ENCODE measurements at places on chromosomes 13 and 19. TPM values are rescaled to one million over a fixed set of nuclear protein-coding genes. Genes with fewer than 3 reads are reported as not detected.

- H3K27me3 ChIP-seq: no peaks in the 10 kb centered on the region
- no peak for DNase-seq
- H3K27ac ChIP-seq: peak within 1 kb of the TSS; percentile 78
- H3K4me1 ChIP-seq: no peaks in the 10 kb centered on the region
- H3K4me3 ChIP-seq: peak within 1 kb of the TSS; percentile 61
- H3K36me3 ChIP-seq: no peaks in the 10 kb centered on the region
These were observed at the start of gene SPINT2 for GRCh38 chr19:38264486-38265212. Gene SPINT2, plus strand, starts transcription at chr19:38264573. Its CDS starts 320 bp downstream, at chr19:38264893.

Gene WDR88
- not detected for total RNA-seq

GRCh38 chr13:23822252-23822824 lies 66.9 kb downstream of the MIPEP start:
- no peaks in the 10 kb centered on the region for H3K27me3 ChIP-seq
- H3K36me3 ChIP-seq: no peaks in the 10 kb centered on the region

DNA sequence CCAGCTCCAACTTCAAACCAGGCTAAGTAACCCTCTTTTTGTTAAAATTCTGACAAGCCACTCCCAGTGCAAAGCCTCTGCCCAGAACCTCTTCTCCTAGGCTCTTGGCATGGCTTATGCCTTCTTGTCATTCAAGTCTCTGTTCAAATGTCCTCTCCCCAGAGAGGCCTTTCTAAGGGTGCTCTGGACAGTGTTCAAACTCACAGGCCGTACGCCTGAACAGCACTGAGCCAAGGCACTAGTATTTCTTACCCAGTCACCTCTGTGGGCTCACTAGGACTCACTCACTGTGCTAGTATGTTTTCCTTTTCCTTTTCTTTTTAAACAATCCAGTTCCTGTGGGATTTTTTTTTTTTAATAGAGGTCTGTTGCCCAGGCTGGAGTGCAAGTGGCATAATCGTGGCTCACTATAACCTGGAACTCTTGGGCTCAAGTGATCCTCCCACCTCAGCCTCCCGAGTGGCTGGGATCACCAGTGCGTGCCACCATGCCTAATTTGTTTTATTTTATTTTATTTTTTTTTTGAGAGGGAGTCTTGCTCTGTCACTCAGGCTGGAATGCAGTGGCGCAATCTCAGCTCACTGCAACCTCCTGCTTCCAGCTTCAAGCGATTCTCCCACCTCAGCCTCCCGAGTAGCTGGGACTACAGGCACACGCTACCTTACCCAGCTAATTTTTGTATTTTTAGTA lies 2.3 kb upstream of the ASF1B start:
- no peaks in the 10 kb centered on the region for H3K36me3 ChIP-seq
- DNase-seq: no peak
- no peak overlapping the region for H3K4me3 ChIP-seq
- no peaks in the 10 kb centered on the region for H3K27me3 ChIP-seq
- peak overlapping the region; percentile 95 for H3K27ac ChIP-seq
- no peaks in the 10 kb centered on the region for H3K4me1 ChIP-seq

DNA sequence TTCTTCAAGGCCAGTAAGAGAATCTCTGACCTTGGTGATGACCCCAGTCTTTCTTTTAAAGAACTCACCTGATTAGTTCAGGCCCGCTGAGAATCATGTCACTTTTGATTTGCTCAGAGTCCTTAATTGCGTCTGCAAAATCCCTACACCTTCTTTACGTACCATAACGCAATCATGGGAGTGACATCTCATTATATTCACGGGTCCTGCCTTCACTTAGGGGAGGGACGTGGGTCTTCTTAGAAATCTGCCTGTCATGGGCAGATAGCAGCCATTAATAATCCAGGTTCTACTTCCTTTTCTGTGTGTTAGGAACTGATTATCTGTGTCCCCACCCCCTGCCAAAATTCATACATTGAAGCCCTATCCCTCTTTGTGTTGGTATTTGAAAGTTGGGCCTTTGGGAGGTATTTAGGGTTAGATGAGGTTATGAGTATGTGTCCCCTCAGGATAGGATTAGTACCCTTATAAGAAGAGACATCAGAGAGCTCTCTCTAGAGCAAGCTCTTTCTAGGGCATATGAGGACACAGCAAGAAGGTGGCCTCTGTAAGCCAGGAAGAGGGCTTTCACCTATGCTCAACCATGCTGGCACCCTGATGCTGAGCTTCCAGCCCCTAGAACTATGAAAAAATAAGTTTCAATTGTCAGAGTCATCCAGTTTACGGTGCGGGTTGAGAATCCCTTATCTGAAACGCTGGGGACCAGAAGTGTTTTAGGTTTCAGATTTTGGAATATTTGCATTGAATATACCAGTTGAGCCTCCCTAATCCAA lies 9.9 kb downstream of the TPP2 start:
- peaks cover 28% of the 10 kb centered on the region for H3K36me3 ChIP-seq
- no peak for DNase-seq
- H3K4me3 ChIP-seq: no peak overlapping the region
- H3K27me3 ChIP-seq: no peaks in the 10 kb centered on the region

Gene CEACAM19
- 3.1 TPM for total RNA-seq

Gene ZNF728
- 4.1 TPM for total RNA-seq

- peak overlapping the region; percentile 84 for H3K27ac ChIP-seq
- H3K27me3 ChIP-seq: no peaks in the 10 kb centered on the region
- no peak for DNase-seq
- H3K4me3 ChIP-seq: peak overlapping the region; percentile 52
These were observed 4.0 kb downstream of the EMP3 start for GRCh38 chr19:48329167-48329891.

GRCh38 chr13:21511849-21512248 lies 52.7 kb upstream of the ZDHHC20 start:
- H3K4me3 ChIP-seq: no peak overlapping the region
- H3K27me3 ChIP-seq: no peaks in the 10 kb centered on the region
- peaks cover 26% of the 10 kb centered on the region for H3K36me3 ChIP-seq
- DNase-seq: no peak
- no peaks in the 10 kb centered on the region for H3K4me1 ChIP-seq

Gene KLK10
- total RNA-seq: 4.5 TPM

DNA sequence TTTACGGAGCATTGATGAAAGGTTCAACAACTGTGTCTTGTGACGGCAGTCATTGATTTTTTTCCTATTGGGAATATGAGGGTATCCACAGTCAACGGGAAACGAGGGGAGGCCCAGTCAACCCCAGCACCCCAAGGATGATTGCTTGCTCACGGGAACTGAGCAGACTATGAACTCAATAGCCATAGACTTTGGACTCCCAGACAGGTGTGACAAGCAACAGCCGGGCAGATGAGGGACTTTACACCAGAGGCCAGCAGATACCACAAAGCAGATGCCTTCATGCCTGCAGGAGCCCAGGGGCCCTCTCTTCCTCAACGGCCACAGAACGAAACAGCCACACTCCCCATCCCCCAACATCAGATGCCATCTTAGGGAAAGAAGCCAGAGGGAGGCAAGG lies 80.3 kb upstream of the FLT1 start:
- no peak overlapping the region for H3K27ac ChIP-seq
- no peaks in the 10 kb centered on the region for H3K27me3 ChIP-seq
- DNase-seq: no peak
- H3K36me3 ChIP-seq: no peaks in the 10 kb centered on the region
- H3K4me1 ChIP-seq: no peaks in the 10 kb centered on the region
- no peak overlapping the region for H3K4me3 ChIP-seq

DNA sequence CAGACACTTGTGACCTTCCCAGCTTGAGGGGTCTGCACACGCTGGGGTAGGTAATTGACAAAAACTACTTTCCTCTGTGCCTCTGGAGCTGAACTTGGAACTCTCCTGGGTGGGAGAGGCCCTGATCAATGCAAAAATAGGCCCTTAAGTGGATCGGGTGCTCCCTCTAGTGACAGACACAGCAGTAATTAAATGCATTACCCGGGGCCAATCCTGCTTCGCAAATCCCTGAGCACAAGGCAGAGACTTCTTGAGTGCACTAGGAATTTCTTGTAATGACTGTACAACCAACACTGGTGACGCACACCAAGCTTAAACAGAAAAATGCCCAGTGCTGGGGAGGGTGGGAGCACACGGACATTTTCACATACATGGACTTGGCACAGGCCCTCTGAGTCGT lies 10.6 kb upstream of the UBE2S start:
- no peaks in the 10 kb centered on the region for H3K27me3 ChIP-seq
- no peak for DNase-seq
- no peak overlapping the region for H3K4me3 ChIP-seq
- no peak overlapping the region for H3K27ac ChIP-seq
- H3K36me3 ChIP-seq: no peaks in the 10 kb centered on the region

Gene ZNF837
- 0.70 TPM for total RNA-seq

Gene CEACAM6
- total RNA-seq: not detected

Gene ICAM5
- total RNA-seq: 0.22 TPM

Gene MLLT1
- total RNA-seq: 21.2 TPM

GRCh38 chr19:42184401-42184861 lies 33.0 kb downstream of the DEDD2 start:
- H3K27me3 ChIP-seq: peaks cover 6% of the 10 kb centered on the region
- DNase-seq: peak; percentile 82
- no peaks in the 10 kb centered on the region for H3K4me1 ChIP-seq
- H3K36me3 ChIP-seq: no peaks in the 10 kb centered on the region
- H3K27ac ChIP-seq: no peak overlapping the region
- H3K4me3 ChIP-seq: no peak overlapping the region

- no peaks in the 10 kb centered on the region for H3K27me3 ChIP-seq
- H3K4me1 ChIP-seq: no peaks in the 10 kb centered on the region
- no peaks in the 10 kb centered on the region for H3K36me3 ChIP-seq
- H3K27ac ChIP-seq: no peak overlapping the region
These were observed 589.9 kb downstream of the PCDH9 start for GRCh38 chr13:66640231-66640630.

DNA sequence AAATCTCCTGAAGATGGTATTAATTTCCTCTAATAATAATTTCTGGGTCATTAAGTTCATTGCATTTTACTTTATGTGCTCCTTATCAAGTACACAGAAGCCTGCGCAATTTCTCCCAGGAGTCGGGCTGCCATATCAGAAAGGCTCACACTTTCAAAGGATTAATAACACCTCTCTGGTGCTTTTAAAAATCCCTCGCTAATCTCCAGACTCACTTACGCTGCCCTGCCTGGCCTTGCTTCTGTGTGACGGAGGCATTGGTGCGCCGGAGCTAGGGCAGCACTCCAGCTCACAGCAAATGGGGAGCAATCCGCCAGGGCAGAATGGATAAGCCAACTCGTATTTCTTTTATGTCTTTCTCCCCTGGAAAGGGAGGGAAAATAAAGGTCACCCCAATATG lies 300.8 kb downstream of the EFNB2 start:
- H3K27ac ChIP-seq: no peak overlapping the region
- no peaks in the 10 kb centered on the region for H3K4me1 ChIP-seq
- H3K4me3 ChIP-seq: no peak overlapping the region
- no peaks in the 10 kb centered on the region for H3K36me3 ChIP-seq
- no peak for DNase-seq

Gene P2RY11
- total RNA-seq: 3.9 TPM

- peaks cover 59% of the 10 kb centered on the region for H3K4me1 ChIP-seq
- H3K27me3 ChIP-seq: no peaks in the 10 kb centered on the region
- H3K36me3 ChIP-seq: peaks cover 47% of the 10 kb centered on the region
- peak; percentile 80 for DNase-seq
These were observed 2.5 kb downstream of the FTL start for GRCh38 chr19:48967346-48968178.

Gene TNFAIP8L1
- total RNA-seq: 2.6 TPM

DNA sequence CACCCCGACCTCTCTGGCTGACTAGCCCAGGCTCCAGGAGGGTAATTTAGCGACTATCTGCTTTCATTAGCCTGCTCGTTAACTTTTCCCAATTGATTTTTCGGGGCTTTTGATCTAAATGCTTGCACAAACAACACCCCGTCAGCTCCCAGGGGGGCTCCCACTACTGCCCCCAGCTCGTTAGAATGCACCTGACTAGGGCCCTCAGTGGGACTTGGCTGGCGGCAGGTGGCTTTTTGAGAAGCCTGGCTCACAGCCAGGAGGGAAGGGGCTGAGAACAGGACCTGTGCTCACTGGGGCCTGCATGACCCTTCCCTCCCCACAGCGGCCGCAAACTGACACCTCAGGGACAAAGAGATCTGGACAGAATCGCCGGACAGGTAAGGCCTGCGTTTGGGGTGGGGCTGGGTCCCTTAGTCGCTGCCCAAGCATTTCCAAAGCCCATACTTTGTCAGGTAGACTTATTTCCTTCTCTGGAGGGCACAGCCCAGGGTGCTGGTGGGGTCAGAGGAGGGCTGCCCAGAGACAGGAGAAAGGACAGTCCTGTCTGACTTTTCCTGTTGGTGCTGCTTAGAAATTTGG lies 7.6 kb upstream of the CD79A start:
- H3K4me1 ChIP-seq: peaks cover 12% of the 10 kb centered on the region
- DNase-seq: no peak
- no peak overlapping the region for H3K4me3 ChIP-seq
- H3K27ac ChIP-seq: no peak overlapping the region
- peaks cover 78% of the 10 kb centered on the region for H3K36me3 ChIP-seq

Gene BORA
- 1.9 TPM for total RNA-seq

Gene HS6ST3
- total RNA-seq: 3.1 TPM

GRCh38 chr13:113140677-113141600 lies 17.5 kb upstream of the PROZ start:
- DNase-seq: no peak
- H3K4me3 ChIP-seq: no peak overlapping the region
- no peaks in the 10 kb centered on the region for H3K36me3 ChIP-seq
- no peaks in the 10 kb centered on the region for H3K27me3 ChIP-seq

Gene MYO1F
- 4.4 TPM for total RNA-seq

Gene CLEC11A
- total RNA-seq: 10.3 TPM

- no peak overlapping the region for H3K4me3 ChIP-seq
- H3K36me3 ChIP-seq: no peaks in the 10 kb centered on the region
- no peaks in the 10 kb centered on the region for H3K4me1 ChIP-seq
- no peaks in the 10 kb centered on the region for H3K27me3 ChIP-seq
These were observed 70.3 kb downstream of the ALOX5AP start for GRCh38 chr13:30805603-30806011.
